ENCODE measurements at places on chromosomes 2 and 18.

- no peak for DNase-seq
Observed at GRCh38 chr2:176170602-176171305, 13.6 kb downstream of the HOXD3 start.

DNA sequence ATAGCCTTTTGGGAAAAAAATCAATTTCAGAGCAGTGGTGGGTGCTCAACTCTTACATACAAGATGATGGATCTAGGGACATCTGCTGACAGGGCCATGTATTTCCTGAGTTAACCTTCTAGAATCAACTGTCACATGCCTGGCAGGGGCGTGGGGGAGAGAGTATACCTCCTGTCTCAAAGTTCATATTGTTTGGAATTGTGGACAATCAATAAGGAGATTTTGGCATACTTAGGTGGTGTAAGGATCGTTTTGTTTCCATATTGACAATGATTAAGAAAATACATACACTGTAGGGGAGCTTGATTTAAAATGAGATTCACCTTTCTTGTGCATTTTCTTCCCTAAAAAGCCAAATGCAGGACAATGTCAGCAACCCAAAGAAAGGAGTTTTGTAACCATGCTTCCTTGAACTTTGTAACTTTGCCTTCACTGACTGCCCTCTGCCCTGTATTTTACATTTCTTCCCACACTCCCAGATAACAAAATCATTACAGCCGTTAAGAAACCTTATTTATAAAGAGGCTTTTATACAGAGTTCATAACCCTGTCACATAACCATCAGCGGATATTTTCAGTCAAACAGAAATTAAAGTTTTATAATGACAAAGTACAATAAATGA, 88.4 kb downstream of the MEP1B start:
- DNase-seq = no peak

DNA sequence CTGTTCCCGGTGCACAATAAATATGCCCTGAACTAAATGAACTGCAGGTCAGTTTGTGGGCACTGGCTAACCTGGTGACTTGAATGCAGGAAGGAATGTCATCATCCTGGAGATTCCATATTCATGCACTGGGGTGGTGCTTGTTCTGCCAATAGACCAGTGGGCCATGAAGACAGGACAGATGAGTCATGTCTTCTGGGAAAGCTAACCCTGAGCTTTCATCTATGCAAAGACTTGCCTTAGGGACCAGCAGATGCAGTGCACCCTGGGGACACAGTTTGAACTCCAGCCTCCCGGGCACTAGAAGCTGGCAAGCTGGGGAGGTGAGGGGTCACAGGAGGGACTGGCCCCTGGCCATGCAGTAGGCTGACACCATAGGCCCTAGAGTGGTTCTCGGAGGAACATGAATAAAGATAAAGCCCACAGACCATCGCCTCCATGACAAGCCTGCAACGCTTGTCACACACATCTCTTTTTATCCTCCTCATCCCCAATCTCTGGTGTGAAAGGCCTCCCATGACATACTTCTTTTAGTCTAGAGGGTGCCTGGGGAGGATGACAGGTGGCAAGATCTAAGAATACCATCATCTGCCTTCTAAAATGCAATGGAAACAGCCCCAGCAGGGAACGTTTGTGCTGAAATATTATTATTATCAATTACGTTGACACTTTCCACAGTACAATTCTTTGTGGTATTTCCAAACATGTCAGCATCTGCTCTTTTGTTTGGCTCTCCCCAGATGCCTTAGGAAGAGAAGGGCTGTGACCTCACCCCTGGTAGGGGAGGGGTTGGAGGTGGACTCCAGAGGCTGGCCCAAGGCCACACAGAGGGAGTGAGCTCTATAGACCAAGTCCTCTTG, 267.4 kb upstream of the RAB6C start:
- no peak for DNase-seq

GRCh38 chr2:133341575-133341974, 226.7 kb downstream of the NCKAP5 start:
- DNase-seq = no peak

DNA sequence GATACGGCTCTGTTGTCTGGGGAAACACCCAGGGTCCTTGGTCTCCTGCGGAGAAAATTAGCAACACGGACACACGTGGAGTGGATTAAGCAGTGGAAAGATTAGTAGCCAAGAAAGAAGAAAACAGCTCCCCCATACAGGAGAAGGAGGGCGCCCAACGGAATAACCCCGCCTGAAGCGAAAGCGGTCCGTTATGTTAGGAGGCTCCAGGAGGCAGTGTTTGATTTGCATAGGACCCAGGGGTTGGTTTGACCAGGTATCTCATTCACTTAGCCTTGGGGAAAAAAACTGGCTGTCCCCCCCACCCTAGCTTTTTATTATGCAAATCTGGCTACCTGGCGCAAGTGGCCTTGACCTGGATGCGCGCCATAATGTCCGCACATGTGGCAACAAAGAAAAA, 170.1 kb upstream of the KYNU start:
- no peak for DNase-seq

- DNase-seq = no peak
Observed at GRCh38 chr2:223994562-223995162, 37.4 kb downstream of the MRPL44 start.

DNA sequence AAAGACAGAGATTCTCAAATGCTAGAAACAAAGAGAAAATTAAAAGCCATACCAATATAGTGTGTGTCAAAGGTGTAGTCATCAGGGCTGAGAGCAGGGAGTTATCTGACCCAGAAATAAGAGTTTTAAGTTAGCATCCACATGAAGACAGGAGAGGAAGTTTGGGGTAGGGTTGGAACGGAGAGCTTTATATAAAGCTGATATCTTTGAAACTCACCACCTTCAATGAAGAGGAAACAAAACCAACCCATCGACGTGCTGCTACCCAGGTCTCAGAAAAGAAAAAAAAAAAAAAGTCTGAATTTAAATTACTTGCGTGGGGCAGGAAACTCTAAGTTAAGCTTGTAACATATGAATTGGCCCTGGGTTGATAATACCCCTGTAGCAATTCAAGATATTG, 42.4 kb downstream of the ARL4C start:
- no peak for DNase-seq

DNA sequence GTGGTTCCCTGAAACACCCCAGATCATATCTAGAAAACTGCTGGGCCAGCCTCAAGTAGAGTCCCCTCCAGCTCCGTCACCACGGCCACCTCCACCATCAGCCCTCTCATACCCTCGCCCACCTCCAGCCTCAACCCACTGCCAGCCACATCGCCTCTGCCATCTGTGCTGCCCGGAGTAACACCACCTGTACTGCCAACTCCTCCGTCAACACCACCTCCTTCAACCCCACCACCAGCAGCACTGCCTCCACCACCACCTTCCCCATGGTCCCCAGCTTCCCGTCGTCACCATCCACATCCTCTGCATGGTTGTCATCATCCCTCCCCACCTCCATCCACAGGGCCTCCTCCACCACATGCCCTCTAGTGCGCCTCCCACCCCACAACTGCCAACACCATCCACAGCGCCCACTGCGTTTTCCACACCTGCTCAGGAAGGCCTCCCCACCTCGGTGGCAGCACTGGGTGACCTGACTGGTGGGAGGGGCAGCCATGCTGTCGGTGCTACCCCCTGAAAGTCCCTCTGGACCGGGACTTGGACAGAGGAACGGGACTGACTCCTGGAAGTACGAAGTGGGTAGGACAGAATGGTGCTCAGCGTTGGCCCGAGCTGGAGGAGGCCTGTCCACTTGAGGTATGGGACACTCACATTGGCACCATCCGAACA, 1.6 kb downstream of the SNED1 start:
- DNase-seq = no peak

GRCh38 chr2:210626849-210627248, 70.5 kb downstream of the CPS1 start:
- no peak for DNase-seq

DNA sequence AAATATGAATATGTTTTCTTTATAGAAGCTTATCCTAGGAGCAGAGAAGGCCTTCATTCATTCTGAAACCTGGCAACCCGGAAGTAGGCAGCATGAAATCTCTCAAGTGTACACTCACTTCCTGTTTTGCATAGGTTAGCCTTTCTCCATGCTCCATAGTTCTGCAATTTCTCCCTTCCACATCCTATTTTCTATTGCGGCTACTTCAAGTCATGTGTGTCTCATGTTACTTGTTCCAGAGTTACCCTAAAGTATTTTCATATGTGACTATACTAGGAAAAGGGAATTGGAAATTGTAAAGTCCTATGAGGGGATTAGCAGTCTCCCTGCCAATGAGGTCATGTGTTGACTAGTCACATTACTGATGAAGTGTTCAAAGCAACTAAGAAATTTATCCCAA, 320.6 kb downstream of the NCKAP5 start:
- DNase-seq = no peak

GRCh38 chr18:22198163-22198562, 28.8 kb downstream of the GATA6 start:
- DNase-seq = no peak

DNA sequence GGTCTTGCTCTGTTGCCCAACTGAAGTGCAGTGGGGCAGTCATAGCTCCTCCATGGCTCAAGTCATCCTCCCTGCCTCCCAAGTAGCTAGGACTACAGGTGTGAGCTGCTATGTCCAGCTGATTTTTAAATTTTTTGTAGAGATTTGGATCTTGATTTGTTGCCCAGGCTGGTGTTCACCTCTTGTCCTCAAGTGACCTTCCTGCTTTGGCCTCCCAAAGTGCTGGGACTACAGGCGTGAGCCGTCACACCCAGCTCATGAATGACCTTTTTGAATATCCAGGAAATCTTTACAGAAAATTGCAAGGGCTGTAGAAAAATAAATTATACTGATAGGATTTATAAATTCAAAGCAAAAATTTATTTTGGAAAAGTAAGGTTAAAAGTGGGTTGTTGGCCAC, 17.4 kb downstream of the ACTR3 start:
- no peak for DNase-seq

- no peak for DNase-seq
Observed at GRCh38 chr2:165895974-165896373, 57.6 kb downstream of the TTC21B start.

DNA sequence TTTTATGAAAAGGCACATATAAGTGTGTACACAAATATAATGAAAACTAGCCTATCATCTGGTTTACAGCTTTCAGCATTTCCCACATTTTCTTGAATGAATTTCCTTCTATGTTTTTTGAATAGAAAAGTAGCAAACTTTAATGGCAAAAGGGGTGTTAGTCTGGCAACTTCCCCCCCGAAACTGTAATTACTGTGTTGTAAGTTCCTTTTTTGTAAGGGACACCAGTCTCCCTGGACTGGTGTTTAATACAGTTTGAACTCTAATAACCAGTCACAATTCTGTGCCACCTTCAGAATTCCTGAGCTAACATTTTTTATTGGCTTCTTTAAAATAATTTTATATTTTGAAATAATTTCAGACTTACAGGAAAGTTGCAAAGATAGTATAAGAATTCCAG, 94.2 kb downstream of the ACSL3 start:
- DNase-seq = no peak

DNA sequence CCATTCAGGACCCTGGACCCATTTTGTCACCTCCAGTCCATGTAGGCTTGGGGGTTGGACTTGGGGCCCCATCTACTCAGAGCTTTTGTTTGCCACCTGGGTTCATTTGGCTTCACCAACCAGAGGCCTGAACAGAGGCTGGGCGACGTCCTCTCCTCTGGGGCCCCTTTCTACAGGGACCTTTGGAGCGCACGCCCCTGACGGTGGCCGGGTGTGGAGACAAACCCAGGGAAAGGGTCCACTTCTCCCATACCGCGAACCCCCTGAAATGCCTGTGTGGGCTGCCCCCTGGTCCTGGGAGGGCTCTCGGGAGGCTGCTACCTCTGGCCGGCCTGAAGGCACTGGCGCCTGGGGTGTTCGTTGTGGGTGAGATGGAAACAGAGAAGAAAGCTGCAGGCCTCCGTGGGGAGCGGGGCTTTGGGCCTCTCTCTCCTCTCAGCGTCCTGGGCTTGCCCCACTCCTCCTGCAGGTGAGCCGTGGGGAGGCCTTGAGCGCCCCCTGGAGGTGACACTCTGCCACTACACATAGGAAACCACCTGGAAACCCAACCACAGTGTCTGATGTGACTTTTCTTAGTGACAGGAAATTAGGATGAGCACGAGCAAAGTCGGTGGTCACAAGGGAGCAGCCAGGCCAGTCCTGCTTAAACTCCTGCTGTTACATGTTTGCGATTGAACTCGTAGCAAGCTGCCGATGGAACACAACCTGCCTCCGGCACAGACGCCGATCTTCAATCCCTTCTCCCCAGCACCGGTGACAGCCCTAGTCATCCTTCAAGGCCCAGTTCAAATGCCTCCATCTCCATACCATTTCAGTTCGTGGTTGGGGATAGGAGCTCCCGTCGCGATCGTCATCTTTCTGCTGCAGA, 12.0 kb upstream of the NTSR2 start:
- DNase-seq = peak; percentile 51

GRCh38 chr2:224427471-224427870, 25.6 kb upstream of the FAM124B start:
- DNase-seq = no peak

DNA sequence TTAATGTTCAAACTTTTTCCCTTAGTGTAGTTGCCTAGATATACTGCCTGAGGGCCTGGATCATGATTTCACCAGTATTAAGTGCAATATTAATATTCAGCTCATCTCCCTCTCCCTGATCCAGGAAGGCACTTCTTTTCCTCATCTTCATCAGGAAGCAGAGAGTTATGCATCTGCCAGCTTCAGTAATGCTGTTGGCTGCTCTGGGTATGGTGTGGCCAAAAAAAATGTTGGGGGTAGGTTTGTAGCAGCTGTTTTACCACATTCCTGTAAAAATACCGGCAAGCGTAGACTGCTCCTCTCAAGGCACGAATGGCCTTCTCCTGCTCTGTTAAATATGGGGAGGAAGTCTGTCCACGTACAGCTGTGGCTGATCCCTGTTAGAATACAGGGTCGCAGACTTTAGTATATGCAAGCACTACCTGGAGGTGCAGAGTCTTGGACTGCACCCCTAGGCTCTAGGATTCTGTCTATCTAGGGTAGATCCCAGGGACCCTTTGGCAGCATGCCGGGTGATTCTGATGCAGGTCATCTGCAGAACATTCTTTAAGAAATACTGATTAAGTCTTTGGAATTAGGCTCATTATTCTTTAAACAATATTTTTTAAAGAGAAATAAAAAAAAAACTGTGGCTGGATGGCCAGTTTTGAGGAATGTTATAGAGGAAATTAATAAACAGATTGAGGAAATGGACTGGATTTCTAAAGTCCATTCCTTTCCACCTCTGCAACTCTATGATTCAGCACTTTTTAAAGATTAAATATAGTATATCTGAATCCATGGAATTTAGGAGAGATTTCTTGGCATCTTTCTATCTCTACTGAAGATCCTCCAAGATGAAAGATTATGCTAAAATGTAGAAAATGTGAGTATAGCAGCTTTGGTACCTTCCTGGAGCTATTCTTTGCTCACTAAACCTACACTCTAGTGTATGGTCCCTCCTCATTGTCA, 21.0 kb upstream of the GLS start:
- no peak for DNase-seq

All from activated CD4-positive, alpha-beta T cell treated with anti-CD3 and anti-CD28 coated beads for 24 hours (primary cell).